ENCODE measurements at places on chromosomes 1 and 21. TPM values are rescaled to one million over a fixed set of nuclear protein-coding genes. Genes with fewer than 3 reads are reported as not detected.

DNA sequence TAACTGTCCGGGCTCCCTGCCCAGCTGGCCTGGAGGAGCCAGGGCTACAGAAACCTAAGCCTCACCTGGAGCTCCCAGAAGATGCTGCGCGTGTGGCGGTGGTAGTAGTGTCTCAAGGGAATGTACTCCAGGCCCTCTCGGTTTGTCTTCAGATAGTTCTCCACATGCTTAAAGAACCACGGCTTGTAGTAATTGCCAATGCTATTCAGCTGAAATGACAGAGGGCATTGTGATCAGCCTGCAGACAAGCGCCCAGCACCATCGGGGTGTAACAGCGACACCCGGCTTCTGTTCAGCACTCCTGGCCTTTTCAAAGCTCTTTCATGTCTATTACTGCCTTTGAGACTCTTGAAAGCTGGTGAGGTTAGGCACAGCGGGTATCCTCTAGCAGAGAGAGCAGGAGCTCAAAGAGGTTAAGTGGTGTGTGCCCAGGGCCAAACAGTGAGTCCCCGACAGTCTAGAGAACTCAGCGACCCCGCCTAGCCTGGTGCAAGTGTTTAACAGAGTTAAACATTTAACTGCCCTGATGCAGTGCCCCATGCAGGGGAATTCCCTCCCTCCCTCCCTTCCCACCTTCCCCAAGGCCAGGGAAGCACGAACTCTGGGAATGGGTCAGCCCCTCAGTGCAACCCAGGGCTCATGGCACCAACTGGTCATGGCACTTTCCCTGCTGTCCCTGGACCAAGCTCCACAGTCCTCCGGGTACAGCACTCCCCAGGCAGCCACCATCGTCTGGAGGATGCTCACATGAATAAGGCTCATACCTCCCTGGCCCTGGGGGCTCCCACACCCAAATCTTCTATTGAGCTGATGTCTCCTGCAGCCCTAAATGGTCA, 21.5 kb downstream of the DHCR24 start:
- peak; percentile 2 for DNase-seq

DNA sequence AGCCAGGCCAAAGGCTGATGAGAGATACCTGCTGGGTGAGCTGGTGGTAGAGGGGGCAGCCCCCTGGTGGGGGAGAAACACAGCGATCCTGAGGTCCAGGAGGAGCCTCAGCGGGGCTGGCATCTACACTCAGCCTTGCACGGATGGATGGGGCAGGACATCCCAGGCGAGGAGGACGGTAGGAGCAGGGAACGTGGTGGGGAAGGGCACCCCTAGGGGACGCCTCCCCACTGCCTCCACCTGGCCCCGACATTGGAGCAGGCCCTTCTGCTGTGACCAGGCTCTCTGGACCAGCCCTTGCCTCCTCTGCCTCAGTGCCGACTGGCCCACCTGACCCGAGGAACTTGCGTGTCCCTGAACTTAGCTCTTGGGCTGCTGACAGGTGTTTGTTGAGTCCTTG, 6.4 kb upstream of the MMEL1 start:
- no peak for DNase-seq

DNA sequence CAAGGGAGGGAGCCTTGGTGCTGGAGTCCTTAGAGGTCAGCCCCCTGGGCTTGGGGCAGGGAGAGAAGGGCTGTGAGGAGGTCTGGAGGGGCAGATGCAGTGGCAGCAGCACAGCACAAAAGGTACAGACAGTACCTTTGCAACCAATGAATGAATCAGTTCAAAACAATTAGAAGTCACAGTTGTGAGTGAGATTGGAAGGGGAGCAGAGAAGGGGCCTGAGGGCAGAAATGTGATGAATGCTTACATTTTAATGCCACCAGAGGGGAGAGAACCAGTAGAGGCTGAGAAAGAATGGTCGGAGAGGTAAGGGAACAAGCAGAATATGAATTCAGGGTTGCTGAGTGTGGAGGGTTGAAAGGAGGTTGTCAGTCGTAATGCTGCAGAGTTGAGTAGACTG, 24.2 kb downstream of the CAMTA1 start:
- no peak for DNase-seq

DNA sequence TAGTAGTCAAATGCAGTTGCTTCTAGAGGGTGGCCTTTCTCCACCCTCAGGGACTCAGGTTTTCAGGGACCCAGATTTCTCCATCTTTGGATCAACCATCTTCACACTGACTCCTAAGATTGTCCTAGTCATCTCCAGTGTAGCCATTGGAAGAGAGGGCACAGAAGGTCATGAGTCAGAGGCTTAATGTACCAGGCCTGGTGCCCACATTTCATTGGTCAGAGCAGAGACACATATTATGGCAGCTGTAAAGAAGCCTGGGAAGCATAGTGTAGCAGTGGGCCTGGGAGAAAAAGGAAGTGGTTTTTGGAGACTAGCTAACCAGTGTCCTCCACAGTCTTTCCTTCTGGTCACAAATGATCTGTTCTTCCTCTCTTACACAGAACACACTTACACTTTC, 122.5 kb downstream of the GIPC2 start:
- no peak for DNase-seq

DNA sequence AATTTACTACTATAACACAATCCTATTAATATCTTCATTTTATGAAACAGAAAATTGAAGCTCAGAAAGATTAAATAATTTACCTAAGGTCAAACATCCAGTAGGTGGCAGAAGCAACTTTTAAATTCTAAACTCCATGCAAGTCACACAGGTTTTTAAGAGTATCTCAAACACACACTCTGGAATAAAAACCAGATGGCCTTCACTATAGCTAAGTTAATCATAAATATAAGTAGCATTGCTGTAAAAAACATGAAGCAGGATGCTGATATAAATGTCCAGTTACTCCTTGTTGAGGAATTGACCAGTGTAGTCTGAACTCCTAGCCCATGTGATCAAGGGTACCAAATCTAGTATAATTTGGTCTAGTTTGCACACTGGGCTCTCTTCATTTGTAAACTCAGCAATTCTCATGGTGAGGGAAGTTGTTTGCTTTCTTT, 9.4 kb upstream of the FMO3 start:
- DNase-seq: peak; percentile 11

DNA sequence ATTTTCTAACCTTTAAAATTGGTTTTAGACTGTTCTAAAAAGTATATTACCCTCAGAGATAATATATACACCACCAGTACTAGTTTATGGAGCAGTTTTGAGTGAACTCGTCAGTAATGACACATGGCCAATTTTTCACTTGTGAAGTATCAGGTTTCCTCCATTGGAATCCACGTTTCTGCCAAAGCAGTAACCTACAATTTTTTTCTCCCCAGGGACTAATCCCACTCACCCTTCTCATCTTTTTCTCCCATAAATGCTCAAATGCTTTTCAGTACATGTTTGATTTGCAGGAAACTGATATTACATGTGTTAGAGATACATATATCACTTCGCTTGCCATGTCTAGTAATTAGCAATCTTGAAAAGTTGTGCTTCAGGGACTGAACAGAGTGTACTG, 94.1 kb downstream of the COL24A1 start:
- DNase-seq: no peak

DNA sequence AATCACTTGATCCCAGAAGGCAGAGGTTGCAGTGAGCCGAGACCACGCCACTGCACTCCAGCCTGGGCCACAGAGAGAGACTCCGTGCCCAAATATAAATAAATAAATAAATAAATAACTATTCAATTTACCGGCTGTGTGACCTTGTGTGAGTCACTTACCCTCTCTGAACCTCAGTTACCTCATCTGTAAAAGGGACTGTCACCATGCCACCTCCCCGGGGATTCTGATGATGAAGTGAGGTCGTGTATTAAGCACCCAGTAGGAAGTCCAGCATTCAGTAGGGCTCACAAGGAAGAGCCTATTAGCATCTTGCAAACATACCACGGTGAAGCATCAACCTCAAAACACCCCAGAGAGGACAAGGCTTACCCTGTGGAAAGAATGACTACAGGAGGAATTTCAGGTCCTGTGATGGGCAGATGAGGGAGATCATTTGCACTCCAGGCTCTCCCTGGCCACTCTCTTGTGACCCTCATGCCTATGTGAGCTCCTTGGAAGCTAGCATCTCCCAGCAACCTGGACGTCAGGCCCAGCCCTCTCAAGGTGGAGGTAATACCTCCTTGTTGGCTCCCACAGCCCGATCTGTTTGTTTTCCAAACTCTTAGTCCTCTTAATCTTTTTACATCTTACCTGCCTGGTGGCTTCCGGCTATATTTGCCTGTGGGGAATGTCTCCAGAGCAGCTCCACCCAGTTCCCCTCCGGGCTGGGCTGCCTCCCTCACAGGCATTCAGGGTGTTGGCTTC, 7.6 kb upstream of the C1QA start:
- no peak for DNase-seq

Gene CFAP141
- not detected for total RNA-seq
